CD4-positive, alpha-beta T cell treated with Interleukin-15 for 4 hours (primary cell): ENCODE measurements at places on chromosomes 7 and 10.
A peak's percentile ranks its signal among the peaks of the same experiment; 100 is the strongest.

DNA sequence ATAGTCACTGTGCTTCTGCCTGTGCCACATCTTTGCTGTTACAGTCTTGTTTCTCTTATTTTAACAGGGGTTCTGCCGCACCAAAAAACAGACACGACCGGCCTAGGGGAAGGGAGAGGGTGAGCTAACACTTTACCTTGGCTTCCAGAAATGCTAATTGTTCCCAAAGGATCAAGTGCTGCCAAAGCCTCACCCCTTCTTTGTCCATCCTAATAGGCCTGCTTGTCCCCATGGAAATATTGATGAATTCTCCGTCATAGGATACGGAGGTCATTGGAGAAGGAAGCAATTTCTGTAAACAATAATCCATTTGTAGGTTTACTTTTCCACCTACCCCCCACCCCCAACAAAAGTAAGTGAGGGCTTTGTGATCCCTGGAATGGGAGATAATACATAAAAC lies 567.3 kb downstream of the KCNMA1 start:
- no peak for DNase-seq

- no peak for DNase-seq
These were observed 759.4 kb downstream of the GRID1 start for GRCh38 chr10:85607043-85607695.

- no peak for DNase-seq
These were observed 123.7 kb downstream of the CUBN start for GRCh38 chr10:17005621-17006566.

DNA sequence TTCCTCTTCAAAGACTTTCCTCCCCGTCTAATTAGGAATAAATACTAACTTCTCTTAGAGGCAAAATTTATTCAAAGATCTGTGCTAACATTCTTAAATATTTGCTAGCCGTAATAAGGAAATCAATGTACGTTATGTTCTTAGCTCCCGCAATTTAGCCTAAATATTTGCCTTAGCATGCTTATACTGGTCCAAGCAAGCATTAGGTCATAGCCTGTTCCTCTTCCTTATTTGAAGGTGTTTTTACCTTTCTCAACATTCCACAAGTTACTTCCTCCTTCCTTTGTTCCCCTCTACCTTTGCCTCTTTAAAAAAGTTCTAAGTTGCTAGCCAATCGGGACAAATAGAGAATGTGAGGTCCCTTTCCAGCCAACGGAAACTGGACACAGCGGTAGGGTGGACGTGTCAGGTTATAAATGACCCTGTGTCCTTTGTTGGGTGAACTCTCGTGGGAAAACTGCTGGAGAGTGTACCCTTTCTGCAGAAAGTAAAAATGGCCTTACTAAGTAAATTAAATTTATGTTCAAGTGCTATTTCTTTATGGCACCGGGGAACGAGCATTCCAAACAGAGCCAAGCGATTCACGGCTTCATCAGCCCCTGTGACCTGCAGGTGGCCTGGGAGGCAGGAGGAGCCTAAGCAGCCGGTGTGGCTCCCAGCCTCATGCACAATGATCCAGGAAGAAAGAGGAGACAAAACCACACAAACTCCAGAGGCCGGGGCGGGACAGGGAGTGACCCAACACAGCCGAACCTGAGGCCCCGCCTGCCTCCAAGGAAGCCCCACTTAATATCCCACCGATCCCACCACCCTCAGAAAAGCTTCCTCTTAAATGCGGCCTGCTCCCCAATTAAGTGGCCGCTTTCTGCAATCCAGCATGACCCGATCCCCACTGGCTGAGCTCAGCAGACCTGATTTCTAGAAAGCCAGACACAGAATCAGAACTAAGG lies 67.0 kb downstream of the ZRANB1 start:
- DNase-seq: no peak

- DNase-seq: peak; percentile 9
These were observed 47.7 kb downstream of the LRGUK start for GRCh38 chr7:134174795-134175261.

DNA sequence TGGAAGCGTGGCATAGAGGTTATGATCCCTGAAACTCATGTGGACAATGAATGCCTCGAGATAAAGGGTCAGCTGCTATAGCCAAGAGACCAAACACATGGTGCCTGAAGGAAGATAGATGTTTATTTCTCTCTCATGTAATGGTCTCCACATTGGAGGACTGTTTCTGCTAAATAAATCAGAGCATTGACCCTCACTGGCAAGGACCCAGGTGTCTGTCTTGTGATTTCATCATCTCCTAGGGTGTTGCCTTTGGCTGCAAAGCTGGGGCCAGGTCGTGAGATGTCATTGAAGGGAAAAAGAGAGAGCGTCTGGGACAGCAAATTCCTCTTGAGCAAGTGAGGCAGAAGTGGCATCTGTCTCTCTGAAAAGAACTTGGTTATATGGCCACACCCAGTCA lies 64.6 kb downstream of the JCAD start:
- no peak for DNase-seq

DNA sequence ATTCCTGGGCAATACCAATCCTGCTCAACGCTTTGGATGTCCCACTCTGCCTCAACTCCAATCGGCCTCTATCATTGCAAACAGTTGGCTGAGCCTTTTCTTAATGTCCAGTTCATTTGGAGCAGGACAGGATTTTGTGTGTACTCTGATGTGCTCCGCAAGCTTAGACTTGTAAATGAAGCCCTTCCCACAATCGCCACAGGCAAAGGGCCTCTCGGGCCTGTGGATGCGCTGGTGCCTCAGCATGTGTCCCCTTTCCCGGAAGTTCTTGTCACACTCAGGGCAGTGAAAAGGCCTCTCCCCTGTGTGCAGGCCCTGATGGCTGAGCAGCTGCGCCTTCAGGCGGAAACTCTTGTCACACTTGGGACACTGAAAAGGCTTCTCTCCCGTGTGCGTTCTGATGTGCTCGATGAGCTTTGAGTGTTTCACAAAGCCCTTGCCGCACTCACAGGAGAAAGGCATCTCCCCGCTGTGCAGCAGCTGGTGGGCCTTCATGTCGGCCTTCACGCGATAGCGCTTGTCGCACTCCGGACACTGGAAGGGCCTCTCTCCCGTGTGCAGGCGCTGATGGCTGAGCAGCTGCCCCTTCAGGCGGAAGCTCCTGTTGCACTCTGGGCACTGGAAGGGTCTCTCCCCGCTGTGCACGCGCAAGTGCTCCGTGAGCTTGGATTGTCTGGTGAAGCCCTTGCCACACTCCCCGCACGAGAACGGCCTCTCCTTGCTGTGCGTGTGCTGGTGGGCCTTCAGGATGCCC lies 20.0 kb downstream of the ZNF786 start:
- no peak for DNase-seq

DNA sequence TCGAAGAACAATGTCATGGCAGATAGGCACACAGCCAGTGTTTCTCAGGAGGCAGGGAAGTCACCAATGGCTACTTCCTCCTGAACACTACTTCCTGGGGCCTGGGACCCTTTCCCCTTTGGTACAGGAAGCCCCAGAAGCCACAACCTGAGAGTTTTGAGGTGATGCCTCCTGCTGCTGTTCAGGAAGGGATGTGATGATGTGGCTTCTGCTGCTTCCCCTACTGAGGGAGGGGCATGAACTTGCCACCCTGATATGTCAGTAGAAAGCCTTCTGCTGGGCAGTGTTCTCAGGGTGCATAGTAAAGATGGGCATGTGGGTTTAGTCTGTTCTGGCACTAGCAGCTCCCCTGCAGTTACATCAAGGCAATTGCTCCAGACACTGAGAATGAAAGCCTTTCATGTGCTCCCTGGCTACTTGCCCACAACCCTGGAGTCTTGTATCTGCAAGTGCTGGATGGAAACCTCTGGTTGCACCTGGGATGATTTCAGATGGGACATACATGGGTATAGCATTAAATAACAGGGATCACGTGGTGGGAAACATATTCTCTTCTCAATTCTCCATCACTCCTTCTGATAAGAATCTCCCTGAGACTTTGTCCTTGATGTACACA lies 69.3 kb downstream of the ADRA2A start:
- no peak for DNase-seq

DNA sequence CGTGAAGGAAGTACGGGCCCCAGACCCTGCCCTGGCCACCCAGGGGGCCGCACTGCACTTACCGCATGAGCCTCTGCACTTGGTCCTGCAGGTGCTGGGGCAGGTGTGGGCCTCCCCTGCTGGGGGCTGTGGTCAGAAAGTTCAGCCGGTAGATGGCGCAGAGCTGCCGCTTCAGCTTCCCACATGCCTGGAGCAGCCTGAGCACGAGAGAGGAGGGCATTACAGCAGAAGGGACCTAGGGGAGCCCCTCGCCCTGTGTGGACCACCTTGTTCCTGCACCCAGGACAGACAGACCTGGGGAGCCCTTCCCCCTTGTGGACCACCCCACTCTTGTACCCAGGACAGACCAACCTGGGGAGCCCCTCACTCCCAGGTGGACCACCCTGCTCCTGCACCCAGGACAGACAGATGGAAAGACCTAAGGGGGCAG lies 8.7 kb upstream of the PYROXD2 start:
- no peak for DNase-seq

- no peak for DNase-seq
These were observed 41.1 kb downstream of the SIRT1 start for GRCh38 chr10:67925449-67926005.
